ENCODE measurements at places on chromosomes 4 and X. TPM values are rescaled to one million over a fixed set of nuclear protein-coding genes. Genes with fewer than 3 reads are reported as not detected.

GRCh38 chrX:120244735-120245498 lies 5.7 kb upstream of the ZBTB33 start:
- peak; percentile 23 for DNase-seq

- no peak for DNase-seq
Observed at GRCh38 chrX:30804462-30804861, 84.6 kb downstream of the TAB3 start.

- no peak for DNase-seq
Observed at GRCh38 chrX:64536736-64537135, 141.5 kb upstream of the MTMR8 start.

DNA sequence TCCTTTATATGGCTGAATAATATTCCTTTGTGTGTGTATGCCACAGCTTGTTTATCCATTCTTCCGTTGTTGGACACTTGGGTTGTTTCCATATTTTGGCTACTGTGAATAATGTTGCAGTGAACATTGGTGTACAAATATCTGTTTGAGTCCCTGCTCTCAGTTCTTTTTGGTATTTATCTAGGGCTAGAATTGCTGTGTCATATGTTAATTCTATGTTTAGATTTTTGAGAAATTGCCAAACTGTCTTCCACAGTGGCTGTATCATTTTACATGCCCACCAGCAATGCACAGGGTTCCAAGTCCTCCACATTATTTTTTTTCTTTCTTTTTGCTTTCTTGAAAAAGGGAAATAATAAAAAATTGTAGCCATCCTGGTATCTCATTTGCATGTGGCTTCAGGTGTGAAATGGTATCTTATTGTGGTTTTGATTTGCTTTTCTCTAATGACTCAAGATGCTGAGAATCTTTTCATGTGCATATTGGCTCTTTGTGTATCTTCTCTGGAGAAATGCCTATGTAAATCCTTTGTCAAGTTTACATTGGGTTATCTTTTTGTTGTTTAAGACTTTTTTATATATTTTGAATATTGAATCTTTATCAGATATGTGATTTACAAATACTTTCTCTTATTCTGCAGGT lies 129.7 kb downstream of the RAPGEF2 start:
- DNase-seq, result no peak

DNA sequence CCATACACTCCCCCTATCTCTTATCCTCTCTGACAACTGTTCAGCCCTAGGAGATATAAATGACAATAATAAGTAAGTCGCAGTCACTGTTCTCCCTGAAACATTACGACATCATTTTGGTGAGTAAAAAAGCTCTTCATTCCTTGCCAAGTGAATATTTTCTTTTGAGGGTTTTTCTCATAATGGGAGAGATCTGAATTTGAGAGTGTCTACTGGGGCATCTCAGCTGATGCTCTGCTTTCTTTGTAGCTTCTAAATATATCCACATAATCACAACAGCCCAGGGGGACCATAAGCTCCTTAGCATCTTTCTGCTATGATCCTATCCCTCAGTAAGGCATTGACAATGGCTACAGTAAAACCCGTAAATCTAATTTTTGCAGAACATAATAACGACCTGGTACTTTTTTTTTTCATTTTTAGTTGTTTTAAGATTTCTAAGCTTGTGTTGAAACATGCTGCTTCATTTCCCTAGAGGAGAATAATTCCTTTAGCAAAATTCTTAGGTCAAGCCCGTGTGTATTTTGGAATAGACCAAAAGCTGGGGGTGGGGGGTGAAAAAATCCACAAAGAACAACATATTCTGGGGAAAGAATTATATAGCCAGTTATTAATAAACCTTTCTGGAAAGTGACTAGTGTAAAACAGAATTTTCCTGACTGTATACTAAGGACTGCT lies 78.1 kb upstream of the GPM6B start:
- no peak for DNase-seq

DNA sequence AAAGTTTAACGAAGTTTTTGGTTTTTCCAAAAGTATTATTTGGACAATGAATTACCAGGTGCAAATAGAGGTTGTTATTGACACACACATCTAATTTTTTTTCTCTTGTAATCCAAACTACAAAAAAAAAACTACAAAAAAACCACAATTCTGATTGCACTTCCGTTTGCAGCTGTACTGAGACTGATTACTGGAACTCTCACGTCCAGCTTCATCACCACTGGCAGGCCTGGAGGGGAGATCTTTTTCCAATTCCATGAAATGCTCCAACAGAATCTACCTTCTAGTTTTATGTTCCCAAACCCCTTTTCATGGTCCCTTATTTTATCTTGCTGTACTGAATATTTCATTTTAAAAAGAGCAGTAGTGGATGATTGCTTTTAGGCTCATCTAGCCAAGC lies 1118.3 kb downstream of the C4orf33 start:
- no peak for DNase-seq

VCX gene
- total RNA-seq, result 2.8 TPM

TMEM154 gene
- total RNA-seq, result 72.2 TPM

GRCh38 chr4:151004222-151004621 lies 10.9 kb downstream of the LRBA start:
- peak; percentile 73 for DNase-seq

DNA sequence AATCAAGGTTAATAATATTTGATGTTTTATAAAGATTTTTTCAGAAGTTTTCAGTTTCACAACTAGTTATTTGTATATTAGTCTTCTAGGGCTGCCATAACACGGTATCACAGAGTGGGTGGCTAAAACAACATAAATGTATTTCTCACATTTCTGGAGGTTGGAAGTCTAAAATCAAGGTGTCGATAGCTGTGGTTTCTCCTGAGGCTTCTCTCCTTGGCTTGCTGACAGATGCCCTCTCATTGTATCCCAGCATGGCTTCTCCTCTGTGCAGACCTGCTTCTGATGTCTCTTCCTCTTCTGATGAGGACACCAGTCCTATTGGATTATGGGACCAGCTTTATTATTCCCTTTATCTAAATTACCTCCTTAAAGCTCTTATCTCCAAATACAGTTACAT lies 1456.6 kb downstream of the STIM2 start:
- no peak for DNase-seq

ACE2 gene
- total RNA-seq, result not detected

IGSF1 gene
- total RNA-seq, result not detected

DNA sequence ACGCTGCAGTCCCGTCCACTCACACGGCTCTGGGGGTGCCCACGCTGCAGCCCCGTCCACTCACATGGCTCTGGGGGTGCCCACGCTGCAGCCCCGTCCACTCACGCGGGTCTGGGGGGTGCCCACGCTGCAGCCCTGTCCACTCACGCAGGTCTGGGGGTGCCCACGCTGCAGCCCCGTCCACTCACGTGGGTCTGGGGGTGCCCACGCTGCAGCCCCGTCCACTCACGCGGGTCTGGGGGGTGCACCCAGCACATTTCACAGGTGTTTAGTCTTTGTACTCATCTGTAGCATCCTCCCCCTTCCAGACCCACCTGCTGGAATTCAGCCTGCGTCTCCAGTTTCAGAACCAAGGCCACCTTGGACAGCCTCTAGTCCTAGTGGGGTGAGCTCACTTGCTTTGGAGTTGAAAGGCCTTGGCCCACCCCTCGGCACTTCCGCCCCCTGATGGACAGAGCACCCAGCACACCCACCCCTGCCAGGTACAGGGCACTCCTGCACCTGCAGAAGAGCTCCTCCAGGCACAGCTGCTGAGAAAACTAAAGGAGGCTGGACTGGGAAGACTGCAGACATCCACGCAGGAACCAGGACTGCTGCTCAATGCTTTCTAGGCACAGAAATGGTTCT lies 73.0 kb downstream of the ABLIM2 start:
- DNase-seq, result no peak

GRCh38 chr4:111776561-111776960 lies 368.7 kb upstream of the FAM241A start:
- no peak for DNase-seq

- DNase-seq, result no peak
Observed at GRCh38 chr4:76200771-76201231, 12.8 kb downstream of the SCARB2 start.
